GM23248 (cell line): ENCODE measurements at places on chromosomes 6 and 20. TPM values are rescaled to one million over a fixed set of nuclear protein-coding genes. Genes with fewer than 3 reads are reported as not detected.

GGTLC1 gene
- total RNA-seq, result not detected in 2 replicates

PTCHD4 gene
- total RNA-seq, result 0.51 and 0.76 TPM in 2 replicates

- H3K27me3 ChIP-seq, result no peaks in the 10 kb centered on the region
- peaks cover 5% of the 10 kb centered on the region; the same call in 1 of the 2 replicates for H3K36me3 ChIP-seq
- peak overlapping the region; percentile 94 for H3K27ac ChIP-seq
- peak; percentile 63 for DNase-seq
- peaks cover 28% of the 10 kb centered on the region for H3K4me1 ChIP-seq
Observed at GRCh38 chr6:107956586-107957307, 1.3 kb downstream of the SEC63 start.

DNA sequence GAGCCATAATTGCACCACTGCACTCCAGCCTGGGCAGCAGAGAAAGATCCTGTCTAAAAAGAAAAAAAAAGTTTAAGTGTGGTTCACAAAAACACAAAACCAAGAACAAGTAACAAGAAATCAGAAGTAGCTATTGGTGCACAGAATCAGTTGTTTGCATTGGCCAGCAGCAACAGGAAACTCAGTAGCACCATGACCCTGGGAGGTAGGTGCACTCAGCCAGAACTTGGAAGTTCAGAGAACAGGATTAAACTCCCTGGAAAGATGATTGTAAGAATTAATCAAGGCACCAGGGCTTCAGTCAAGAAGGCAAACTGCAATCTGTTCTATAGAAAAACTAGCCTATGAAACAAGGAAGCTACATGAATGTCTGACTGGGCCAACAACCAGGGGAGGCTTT, 267.9 kb downstream of the COL12A1 start:
- no peak overlapping the region for H3K4me3 ChIP-seq
- no peak overlapping the region for H3K27ac ChIP-seq
- H3K27me3 ChIP-seq, result no peaks in the 10 kb centered on the region
- H3K36me3 ChIP-seq, result no peaks in the 10 kb centered on the region
- DNase-seq, result no peak

DNA sequence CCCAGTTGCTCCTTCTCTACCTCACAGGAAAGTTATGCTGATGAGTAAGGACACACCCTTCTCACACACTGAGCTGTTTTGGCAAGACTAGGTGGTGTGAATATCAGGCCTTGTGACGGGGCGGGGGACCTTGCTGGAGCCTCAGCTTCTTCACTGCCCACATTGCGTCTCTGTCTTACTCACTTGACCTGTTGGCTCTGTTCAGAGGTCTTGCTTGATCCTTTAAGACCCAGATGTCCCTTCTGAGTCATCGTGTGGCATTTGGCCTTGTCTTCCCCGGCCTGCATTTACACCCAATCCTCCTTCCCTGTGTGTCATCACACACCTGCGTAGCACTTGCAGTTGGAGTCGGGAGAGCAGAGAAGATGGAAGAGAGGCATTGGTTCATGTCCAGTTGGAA, 8.3 kb upstream of the PRND start:
- no peaks in the 10 kb centered on the region for H3K4me1 ChIP-seq
- DNase-seq, result peak; percentile 65
- peaks cover 3% of the 10 kb centered on the region; the same call in 1 of the 2 replicates for H3K27me3 ChIP-seq
- no peak overlapping the region for H3K27ac ChIP-seq

- no peak overlapping the region for H3K4me3 ChIP-seq
- no peak for DNase-seq
- H3K27me3 ChIP-seq, result no peaks in the 10 kb centered on the region
- no peaks in the 10 kb centered on the region for H3K36me3 ChIP-seq
Observed at GRCh38 chr6:123742626-123743025, 61.0 kb upstream of the NKAIN2 start.

- no peak overlapping the region for H3K27ac ChIP-seq
- H3K4me1 ChIP-seq, result peaks cover 12% of the 10 kb centered on the region
- H3K4me3 ChIP-seq, result no peak overlapping the region
- H3K36me3 ChIP-seq, result no peaks in the 10 kb centered on the region
- no peak for DNase-seq
Observed at GRCh38 chr20:53628076-53628475, 34.4 kb upstream of the ZNF217 start.

DNA sequence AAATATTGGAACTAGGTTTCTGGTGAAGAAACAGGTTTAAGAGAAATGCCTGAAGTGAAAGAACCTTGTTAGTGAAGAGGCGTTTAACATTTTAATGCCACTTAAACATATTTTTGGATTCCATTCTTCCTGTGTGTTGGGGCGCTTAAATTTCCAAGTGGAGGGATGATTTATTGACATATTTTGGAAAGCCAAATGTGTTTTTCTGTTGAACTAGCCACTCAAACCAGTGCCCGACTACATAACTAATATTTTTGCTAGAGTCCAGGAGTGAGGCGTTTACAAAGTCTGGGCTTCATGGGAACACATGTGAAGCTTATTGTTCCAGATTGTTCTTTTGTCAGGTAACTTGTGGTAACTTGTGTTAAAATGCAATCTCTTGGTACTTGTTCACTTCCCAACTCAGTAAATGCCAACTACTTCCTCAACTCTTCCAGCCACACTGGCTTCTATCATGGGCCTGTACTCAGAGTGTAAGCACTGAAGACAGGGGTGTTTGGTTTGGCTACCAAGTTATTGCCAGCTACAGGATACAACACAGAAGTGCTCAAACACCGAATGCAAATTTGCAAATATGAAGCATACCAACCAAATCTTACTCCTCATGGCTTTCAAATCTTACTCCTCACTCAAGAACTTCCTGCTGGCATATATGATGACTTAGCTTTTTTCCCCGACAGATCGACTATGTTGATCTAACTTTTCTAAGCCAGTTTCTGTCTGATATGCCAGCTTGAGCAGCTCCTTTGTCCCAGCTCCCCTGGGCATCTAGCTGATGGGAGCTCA, 2.0 kb upstream of the ZNFX1 start:
- H3K4me3 ChIP-seq, result peak overlapping the region; percentile 96
- H3K4me1 ChIP-seq, result peaks cover 43% of the 10 kb centered on the region
- H3K27me3 ChIP-seq, result no peaks in the 10 kb centered on the region
- peaks cover 58% of the 10 kb centered on the region for H3K36me3 ChIP-seq
- DNase-seq, result peak; percentile 26

DNA sequence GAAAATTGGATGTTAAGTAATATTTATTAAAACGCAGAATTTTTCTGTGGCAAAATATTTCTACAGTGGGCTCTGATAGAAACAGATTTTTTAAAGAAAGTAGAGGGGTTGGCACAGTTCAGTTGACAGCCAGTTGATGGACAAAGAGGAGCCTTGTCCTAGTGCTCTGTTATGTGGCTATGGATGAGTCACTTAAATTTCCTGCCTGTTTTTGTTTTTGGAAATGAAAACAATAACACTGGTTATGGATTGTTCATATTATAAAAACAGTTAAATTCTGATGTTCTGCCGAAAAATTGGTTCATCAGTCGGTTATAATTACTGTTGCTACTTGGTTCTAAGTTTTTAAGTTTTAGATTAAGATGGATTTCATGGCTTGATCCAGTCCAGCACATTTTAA, 42.8 kb downstream of the MYO6 start:
- peak; percentile 28 for DNase-seq
- H3K27me3 ChIP-seq, result no peaks in the 10 kb centered on the region
- no peak overlapping the region for H3K4me3 ChIP-seq
- peaks cover 26% of the 10 kb centered on the region for H3K4me1 ChIP-seq
- no peaks in the 10 kb centered on the region for H3K36me3 ChIP-seq
- H3K27ac ChIP-seq, result no peak overlapping the region

DNA sequence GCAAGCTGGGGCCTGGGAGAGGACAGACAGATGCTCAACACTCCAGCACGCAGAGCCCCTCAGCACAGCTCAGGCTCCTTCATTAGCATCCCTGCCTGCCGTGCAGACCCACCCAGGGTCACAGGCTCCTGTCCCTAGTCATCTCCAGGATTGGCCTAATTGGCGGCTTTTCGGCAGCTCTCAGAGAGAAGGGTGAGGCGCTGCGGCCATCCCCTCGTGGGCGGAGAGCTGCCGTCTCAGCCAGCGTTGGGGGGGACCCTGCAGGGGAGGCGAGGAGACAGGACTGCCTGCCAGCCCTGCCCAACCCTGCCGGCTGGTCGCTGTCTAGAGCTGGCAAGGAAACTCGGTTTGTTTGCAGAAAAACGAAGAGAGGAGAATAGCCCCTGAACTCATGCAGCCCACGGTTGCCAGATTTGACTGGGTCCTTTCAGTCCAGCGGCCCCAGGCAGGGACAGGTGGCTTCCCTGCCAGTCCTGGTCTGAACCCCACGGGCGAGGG, 26.8 kb downstream of the BHLHE23 start:
- H3K4me3 ChIP-seq, result no peak overlapping the region
- H3K4me1 ChIP-seq, result no peaks in the 10 kb centered on the region
- no peaks in the 10 kb centered on the region for H3K36me3 ChIP-seq
- DNase-seq, result no peak
- peaks cover 37% of the 10 kb centered on the region for H3K27me3 ChIP-seq
- no peak overlapping the region for H3K27ac ChIP-seq
